Left renal pelvis (tissue), 4 donors: ENCODE measurements at places on chromosomes 6 and 20.

DNA sequence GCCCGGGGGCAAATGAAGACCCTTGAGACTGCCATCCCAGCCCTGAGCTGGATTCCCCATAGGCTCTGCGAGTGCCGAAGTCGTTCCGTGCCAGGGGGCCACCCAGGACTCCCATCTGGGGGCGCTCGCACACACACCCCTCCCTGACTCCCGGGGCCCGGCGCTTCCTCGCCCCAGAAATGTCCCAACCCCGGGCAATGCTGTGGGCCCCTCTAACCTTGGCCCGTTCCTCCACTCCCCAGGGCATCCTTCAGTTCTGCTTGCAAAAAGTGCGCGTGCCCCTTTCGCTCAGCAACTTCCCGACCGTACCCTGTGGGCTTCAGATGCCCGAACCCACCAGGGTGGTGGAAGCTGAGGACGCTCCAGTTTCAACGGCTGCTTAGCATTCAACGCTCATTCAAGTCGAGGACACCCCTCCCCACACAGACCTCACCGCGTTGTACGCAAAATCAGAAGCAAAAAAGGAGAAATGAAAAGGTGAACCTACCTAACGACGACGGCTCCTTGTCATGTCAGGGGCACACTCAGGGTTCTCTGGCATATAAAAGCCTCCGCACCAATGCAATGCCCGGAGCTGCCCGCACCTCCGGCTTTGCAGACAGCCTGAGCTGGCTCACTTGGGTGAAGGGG, 25.3 kb downstream of the RIPOR2 start:
- DNase-seq: no peak

DNA sequence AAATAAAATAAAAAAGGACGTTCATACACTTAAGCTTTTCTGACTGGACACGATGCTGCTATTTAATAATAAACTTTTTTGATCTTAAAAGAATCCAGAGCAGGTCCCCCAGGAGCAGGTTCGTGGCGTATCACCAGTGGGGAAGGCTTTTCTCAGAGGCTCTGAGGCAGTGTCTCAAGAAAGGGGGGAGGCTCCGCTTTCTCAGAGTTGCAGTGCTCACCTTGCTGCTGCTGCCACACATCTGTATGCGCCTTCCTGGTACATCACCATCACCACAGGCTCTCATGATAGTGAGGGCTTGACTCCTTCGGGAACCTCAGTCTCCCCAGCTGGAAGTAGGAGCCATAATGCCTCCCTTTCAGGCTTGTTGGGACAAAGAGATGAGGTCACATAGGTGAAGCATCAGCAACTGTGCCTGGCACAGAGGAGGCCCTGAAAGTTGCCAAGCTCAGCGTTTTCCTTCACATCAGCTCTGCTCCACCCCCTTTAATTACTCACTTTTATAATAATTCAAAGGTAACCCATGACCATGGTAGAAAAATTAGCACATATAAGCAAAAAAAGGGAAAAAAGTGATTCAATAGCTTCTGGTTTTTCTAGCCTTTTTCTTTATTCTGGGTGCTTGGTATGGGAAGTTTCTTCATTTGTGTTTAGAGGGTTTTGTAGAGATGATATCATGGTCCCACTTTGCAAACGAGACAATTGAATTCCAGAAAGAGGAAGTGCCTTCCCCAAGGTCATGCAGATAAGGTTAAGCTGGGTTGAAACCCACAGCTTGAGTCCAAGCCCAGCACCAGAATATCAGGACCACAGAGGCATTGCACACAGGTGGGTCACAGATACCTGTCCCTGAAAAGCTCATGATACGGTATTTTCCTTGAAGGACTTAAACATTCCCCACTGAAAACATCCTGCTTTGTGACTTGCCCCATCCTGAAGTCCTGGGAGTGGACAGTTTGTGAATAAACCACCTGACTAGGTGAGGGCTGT, 24.5 kb downstream of the SRSF3 start:
- DNase-seq: no peak

GRCh38 chr20:50129662-50130355, 16.9 kb upstream of the UBE2V1 start:
- DNase-seq: no peak

GRCh38 chr6:113182370-113183141, 674.6 kb upstream of the MARCKS start:
- no peak for DNase-seq

DNA sequence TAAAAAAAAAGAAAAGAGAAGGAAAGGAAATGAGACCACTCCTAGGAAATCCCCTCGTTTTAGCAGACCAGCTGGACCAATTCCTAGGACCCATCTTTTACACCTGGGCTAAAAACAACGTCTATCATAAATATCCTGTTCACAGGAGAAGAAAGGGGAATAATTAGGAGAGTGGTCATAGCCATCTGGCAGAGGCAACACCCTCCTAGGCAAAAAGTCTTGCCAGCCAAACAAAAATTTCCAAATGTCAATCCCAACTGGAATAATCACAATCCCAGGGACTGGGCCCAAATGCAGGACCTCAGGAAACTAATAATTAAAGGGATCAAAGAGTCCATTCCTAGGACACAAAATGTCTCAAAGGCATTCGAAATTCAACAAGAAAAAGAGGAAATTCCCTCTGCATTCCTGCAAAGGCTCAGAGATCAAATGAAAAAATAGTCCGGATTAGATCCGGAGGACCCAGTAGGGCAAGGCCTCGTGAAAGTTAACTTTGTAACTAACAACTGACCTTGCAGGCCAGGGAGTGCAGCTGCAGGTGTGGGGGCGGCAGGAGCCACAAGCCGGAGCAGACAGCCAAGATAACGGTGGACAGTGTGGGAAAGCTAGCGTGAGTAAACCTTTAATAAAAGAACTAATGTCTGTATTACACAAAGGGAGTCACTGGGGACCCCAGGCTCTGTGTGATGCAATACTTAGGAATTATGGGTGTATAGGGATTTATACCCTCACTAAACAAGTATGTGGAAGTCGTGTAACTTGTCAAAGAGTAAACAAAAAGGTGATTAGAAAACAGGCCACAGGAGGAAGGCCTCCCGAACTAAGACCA, 11.7 kb downstream of the LCA5 start:
- DNase-seq: no peak

GRCh38 chr6:132465530-132466485, 47.1 kb downstream of the STX7 start:
- DNase-seq: no peak

DNA sequence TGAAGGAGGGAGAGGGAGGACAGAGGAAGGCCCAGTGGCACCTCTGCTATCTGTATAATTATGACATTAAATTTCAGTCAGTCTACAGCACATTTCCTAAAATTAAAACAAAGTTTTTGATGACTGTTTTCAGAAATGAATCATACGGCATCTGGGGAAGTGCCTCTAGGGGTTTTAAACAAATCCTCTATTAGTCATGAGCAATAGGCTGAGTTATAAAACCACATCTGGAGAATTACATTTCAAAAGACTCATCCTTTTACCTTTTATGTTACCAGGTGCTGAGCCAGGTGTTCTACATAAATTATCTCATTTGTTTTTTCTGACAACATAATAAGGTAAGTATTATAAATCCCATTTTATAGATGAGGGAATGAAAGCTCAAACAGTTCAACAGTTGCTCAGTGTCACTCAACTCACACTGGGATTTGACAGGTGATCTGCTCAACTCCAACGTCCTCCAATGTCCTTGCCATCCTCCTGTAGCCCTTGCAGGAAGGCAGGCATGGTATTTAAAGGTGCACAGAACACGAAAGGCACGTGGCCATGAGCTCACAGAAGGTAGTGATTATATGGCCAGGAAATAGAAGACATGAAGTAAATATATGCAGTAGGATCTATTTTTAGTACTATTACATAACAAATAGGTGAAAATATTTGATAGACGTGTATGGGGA, 184.2 kb upstream of the MAN1A1 start:
- no peak for DNase-seq

- no peak for DNase-seq
Observed at GRCh38 chr6:47009583-47009982, 32.5 kb downstream of the ADGRF1 start.

DNA sequence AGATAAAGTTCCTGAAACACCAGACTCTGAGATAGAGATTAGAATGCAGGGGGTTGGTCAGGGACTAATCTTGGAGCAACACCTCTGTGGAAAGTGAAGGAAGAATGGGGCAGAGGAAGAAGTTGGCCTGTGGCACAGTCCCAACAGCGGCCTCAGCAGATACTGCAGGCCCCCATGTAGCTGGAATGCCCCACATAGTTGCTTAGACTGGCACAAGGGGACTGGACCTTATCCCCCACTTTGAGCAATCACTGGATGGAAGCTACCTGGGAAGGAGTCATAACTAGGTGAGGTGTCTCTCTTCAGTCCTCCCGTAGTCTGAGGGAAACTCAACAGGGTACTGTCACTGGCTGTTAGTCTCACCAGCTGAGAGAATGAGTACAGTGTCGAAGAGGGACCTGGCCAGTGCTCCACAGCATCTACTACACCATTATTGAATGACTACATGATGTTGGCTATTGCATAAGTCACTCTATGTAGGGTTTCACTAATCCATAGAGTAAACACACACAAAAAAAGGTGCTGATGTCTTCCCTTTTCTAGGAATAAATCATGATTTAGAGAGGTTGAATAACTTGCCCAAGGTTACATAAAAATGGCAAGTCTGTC, 47.5 kb downstream of the ADGRG6 start:
- DNase-seq: no peak

DNA sequence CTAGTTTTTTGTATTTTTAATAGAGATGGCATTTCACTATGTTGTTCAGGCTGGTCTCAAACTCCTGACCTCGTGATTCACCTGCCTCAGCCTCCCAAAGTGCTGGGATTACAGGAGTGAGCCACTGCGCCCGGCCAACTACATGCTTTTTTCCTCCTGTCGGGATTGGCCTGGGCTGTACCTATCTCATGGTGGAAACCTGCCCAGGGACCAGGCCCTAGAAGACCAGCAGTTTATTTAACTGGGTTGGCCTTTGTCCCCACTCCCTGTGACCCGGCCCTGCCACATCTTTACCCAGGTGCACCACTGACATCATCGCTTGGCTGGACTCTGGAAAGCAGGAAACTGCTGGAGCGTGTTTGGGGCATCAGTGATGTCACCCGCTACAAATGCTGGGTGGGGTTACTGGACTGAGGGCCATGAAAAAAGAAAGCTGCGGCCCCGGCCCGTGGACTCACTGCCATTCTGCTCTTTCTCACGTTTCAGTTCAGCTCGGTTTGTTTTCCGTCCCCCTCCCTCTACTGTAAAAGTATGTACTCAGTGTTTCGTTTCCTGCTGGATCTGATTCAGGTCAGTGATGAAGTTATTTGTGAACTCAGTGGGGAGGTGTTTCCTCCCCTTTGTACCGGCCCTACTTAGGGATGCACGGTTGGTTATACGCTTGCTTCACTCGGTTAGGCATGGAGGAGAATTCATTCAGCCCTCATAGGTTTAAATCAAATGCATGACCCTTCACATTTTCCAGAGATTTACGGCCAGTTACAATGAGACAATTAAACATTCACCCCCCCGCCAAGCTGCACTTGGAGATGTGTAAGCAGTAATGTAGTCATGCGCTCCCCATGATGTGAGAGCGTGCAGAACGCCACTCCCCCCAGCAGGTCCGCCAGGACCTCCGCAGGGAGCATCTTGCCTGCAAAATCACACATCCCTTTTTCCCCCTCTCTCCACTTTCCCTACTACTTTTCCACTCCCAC, 179.3 kb downstream of the MTHFD1L start:
- no peak for DNase-seq

DNA sequence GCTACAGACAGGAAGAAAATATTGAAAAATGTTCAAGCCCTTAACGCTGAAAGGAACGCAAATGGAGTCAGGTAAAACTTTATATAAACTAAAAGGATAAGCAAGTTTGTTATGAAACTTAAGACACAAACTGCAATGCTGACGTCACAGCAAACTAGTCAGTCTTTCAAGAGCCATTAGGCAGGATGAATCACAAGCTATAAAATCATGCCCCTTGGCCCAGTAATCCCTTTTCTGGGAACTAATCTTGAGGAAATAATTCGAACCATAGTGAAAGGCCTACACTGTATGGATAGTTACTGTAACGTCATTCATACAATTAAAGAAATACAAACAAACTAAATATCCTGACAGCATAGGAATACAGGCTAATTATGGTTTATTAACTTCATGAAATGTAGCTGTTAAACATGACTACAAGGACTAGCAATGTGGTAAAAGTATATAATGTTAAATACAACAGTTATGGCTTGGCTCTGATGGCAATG, 42.7 kb upstream of the HINT3 start:
- no peak for DNase-seq

GRCh38 chr20:4999788-5000187, 1.5 kb downstream of the SLC23A2 start:
- DNase-seq: no peak

- DNase-seq: no peak
Observed at GRCh38 chr20:34998331-34998950, 42.8 kb downstream of the MYH7B start.

GRCh38 chr6:155273431-155273830, 9.6 kb downstream of the CLDN20 start:
- no peak for DNase-seq

- no peak for DNase-seq
Observed at GRCh38 chr6:54891536-54891935, 45.0 kb downstream of the FAM83B start.

DNA sequence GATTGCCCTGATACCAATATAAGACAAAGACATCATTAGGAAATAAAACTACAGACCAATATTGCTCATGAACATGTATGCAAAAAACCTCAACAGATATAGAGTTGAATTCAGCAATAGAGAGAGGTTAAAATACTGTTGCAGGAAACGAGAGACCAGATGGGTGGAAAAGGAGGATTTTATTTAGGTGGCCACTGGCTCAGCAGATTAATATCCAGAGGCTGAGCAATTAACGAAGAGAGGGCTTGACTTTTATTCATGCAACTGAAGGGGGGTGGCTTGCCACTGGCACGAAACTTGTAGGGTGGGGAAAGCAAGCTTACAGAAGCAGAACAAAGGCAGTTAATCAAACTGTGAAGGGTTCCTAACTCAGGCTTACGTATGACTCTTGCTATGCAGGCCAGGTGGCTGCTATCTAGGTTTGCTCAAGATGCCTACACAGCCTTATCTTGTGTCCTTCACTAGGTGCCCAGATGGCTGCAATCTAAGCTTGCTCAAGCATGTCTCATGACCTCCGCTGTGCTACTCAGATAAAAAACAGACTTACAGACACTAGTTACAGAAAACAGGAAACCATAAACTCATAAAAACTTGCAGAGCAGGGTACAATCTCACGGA, 126.4 kb downstream of the MMUT start:
- DNase-seq: no peak

- DNase-seq: no peak
Observed at GRCh38 chr20:63733117-63733516, 3.3 kb upstream of the LIME1 start.
